ENCODE measurements at places on chromosomes 16 and 17.

DNA sequence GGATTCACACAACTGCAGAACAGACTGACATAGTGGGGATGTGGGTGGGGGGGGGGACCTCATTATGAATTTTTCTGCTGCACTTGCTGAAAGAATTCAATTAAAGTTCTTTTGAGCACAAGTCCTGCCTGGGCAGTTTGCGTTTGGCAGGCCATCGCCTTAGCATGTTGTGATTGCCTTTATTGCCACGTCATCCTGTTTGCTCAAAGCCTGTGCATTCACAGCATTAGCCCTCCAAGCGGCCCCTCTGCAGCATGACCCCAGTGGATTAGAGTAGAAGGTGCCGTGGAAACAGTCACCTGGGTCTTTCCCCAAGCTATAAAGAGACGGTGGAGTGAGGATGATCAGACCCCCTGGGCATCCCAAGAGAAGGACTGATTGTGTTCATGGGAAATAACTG, 17.2 kb downstream of the MSI2 start:
- no peak for DNase-seq

DNA sequence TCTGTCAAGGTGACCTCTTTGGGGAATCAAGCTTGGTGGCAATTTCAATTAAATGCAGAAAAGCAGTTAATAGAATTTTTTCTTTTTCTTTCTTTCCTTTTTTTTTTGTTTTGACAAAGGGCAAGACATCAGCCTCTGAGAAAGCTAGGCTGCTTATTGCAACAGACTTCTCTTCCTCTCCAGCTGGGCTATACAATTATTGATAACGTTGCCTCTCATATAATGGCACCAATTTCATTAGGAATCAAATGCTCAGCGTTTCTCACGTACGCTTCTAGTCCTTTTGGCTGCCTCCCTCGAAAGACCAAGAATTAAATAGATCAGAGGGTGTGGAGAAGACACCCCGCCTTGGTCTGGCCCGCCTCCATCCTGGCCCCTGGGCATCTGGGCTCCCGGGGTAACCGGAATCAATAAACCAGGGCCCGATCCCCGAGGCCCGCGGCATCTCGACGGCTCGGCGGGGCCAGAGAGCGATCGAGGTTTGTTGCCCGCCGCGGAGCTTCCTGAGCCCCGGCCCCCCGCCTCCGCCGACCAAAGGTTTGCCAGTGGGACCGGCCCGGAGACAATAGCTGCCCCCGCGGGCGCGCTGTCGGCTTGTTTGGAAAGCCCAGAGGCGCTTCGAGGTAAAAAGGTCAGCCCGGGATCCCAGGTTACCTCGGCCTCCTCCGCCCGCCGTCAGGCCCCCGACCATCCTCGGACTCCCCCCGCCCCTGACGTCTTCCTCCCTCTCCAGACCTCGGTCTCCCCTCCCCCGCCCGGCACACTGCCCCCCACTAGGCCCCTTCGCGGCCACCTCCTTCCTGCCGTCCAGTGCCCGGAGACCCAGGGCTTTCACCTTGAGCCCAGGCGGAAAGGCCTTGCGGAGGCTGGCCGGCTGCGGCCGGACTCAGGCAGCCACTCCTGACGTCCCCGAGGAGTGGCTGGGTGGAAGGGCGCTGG, 3.9 kb downstream of the HOXB1 start:
- no peak for DNase-seq

GRCh38 chr17:9531034-9531433, 44.6 kb downstream of the STX8 start:
- no peak for DNase-seq

- peak; percentile 59 for DNase-seq
Observed at GRCh38 chr17:7177954-7178477, 1.2 kb downstream of the ASGR1 start.

DNA sequence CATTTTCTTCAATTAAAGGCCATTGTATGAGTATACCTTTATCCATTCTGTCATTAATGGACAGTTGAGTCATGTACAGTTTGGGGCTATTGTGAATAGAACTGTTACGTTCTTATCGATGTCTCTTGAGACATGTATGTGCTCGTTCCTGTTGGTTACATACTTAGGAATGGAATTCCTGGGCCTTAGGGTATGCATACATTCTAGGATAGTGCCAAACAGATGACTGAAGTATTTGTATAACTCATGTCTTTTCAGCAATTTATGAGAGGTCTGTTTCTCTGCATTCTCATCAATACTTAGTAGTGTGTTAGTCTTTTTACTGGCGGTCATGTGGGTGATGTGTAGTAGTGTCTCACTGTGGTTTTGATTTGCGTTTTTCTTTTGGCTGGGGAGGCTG, 81.2 kb downstream of the USP22 start:
- DNase-seq: no peak

- no peak for DNase-seq
Observed at GRCh38 chr16:77246150-77246549, 46.9 kb downstream of the SYCE1L start.

GRCh38 chr17:16456742-16457316, 35.2 kb downstream of the LRRC75A start:
- DNase-seq: no peak

- DNase-seq: no peak
Observed at GRCh38 chr17:41540921-41541625, 13.0 kb upstream of the KRT19 start.

GRCh38 chr17:46038937-46039336, 39.9 kb downstream of the STH start:
- DNase-seq: no peak

DNA sequence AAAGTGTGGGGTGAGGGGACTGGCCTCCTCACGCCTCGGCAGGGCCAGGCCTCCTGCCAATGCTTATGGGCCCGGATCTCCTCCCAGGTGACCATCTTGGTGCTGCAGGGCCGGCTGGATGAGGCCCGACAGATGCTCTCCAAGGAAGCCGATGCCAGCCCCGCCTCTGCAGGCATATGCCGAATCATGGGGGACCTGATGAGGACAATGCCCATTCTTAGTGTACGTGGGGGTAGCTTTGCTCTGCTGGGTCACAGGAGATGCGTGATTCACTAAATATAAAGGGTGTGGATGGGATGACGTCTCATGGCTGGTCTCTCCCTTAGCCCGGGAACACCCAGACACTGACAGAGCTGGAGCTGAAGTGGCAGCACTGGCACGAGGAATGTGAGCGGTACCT, 19.5 kb downstream of the NUP85 start:
- no peak for DNase-seq

GRCh38 chr17:6110592-6110991, 40.4 kb downstream of the WSCD1 start:
- no peak for DNase-seq

DNA sequence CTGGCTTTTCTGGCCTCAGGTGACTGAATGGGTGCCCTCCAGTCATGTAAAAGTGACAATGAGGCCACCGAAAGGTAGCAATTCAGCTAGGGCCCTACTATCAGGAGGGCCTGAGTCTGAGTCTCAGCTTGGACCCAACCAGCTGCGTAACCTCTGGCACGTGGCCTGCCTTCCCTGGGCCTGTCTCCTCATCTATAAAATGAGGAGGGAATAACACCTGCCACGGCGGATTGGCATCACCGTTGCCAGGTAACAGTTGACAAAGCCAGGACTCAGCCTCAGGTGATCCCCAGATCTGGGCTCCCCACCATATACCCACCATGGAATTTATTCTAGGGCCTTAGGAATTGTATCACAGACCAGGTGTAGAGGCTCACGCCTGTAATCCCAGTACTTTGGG, 217.1 kb downstream of the KATNIP start:
- DNase-seq: no peak

DNA sequence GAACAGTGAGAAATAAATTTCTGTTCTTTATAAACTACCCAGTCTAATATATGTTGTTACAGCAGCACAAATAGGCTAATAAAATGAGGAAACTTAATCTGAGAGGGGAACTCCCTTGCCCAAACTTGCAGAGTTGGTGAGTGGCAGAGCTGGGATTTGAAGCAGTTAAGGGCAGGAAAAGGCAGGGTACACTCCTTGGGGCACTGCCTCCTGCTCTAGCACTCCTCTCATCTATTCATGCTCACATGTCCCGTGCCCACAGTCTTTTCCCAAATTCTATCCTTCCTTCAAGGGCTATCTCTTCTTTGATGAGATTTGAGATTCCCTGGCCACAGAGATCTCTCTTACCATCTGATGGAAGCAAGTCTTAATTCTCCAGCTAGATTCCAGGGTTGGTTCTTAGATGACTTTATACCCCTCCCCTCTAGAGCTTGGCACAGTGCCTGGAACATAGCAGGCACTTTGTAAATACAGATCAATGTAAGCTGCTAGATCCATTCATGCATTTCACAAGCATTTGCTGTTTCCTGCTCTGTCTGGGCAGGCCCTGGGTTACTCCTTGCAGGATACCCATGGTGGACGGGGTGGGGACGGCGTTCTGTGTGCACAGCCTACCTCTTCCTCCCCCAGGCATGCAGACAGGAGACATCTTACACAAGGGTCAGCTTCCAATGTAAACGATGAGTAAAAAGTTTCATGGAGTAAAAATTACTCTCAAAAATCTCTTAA, 39.2 kb upstream of the ABCC12 start:
- DNase-seq: peak; percentile 27

GRCh38 chr17:43043307-43043706, 18.3 kb downstream of the RND2 start:
- no peak for DNase-seq
